ENCODE measurements at places on chromosomes 2 and 18. TPM values are rescaled to one million over a fixed set of nuclear protein-coding genes. Genes with fewer than 3 reads are reported as not detected.

ACKR3 gene
- total RNA-seq = 11.9 TPM

DNA sequence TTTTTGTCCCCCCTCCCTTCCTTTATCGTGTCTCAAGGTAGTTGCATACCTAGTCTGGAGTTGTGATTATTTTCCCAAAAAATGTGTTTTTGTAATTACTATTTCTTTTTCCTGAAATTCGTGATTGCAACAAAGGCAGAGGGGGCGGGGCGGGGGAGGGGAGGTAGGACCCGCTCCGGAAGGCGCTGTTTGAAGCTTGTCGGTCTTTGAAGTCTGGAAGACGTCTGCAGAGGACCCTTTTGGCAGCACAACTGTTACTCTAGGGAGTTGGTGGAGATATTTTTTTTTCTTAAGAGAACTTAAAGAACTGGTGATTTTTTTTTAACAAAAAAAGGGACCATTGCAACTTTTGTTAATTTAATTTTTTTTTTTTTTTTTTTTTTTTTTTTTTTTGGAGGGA lies 2.1 kb downstream of the SOX11 start:
- no peak for DNase-seq

DNA sequence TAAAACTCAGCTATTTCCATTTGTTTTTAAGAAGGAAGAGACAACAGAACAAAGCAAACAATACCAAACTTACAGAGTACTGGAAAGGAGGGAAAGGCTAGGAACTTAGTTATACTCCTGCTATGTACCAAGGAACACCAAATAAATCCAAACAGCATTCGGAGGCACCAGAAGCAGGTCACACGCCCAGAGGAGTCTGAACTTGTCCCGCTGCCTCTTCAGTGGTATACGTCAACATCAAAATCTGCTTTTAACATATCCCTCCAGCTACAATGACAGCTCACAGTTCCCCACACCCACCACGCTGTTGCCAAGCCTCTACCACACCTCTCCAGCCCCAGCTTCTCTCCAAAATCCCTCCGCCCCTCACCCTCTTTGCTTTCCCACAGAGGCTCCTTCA lies 17.3 kb downstream of the C2orf76 start:
- DNase-seq = no peak

DNA sequence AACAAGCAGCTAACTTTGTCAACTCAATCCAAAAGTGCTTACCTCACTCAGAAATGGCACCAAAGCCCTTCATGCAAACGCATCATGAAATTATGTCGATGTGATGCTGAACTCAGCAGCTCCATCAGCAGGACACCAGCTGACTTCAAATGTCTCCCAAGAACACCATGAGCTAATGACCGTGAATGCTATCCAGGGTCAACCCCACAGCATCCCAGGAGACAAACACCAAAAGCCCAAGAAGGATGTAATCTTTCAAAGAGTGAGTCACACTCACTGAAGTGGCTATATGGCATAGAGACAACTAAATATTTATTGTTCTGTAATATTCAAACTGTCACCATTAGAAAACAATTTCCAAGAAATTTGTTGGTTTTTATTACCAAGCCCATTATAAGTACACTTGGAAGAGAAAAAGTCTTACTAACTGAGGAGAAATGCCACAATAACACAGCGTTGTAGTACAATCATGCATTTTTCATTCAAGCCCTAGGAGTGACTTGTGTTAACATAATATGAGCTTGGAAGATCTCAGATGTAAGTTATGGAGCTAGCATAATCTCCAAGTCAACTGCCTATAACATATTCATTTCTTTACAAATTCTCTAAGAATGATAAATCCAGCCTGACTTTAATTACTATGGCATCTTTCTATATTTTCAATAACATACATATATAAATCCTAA lies 165.0 kb upstream of the CCDC68 start:
- DNase-seq = no peak

GRCh38 chr2:220887876-220888275 lies 684.2 kb downstream of the EPHA4 start:
- DNase-seq = no peak

GRCh38 chr2:55231546-55232083 lies 478 bp downstream of the CLHC1 start:
- DNase-seq = no peak

- no peak for DNase-seq
Measured at GRCh38 chr2:106972782-106973181, 86.8 kb upstream of the ST6GAL2 start.

CCL20 gene
- total RNA-seq = 12.9 TPM

- DNase-seq = no peak
Measured at GRCh38 chr18:46497129-46497528, 159.9 kb downstream of the LOXHD1 start.

DNA sequence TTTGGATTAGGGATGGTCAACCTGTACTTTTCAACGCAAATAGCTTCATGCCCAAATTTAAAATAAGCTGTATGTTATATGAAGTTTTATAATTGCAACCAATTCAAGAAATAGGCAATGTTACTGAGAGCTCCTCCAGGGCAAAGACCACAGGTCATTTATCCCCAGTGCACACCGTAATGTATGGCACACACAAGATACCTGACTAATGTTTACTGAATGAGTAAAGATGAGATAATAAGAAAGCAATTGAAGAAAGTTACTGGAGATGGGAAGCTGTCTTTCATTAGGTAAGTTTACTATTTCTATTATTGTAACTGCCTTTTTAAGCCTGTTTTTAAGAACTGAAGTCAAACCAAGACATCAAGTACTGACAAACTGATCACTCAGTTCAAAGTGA lies 184.5 kb upstream of the VRK2 start:
- DNase-seq = no peak

- DNase-seq = no peak
Measured at GRCh38 chr2:45180779-45181178, 171.5 kb upstream of the SIX2 start.

DAW1 gene
- not detected for total RNA-seq

DNA sequence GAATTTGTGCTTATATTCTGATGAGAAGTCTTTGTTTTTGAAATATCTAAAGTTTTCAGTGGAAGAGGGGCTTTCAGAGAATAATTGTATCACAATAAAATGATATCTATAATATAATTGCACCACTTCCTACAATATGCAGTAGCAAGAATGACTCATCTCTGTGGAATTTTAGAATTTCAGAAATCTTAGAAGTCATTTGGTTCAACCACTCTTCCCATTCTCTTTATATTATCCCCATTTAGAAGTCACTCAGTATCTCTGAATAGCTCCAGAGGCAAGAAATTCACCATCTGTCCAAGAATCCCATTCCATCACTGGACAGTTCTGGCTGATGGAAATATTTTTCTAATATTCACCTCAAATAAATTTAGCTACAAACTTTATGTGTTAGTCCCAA lies 59.3 kb upstream of the CCDC68 start:
- DNase-seq = no peak

DNA sequence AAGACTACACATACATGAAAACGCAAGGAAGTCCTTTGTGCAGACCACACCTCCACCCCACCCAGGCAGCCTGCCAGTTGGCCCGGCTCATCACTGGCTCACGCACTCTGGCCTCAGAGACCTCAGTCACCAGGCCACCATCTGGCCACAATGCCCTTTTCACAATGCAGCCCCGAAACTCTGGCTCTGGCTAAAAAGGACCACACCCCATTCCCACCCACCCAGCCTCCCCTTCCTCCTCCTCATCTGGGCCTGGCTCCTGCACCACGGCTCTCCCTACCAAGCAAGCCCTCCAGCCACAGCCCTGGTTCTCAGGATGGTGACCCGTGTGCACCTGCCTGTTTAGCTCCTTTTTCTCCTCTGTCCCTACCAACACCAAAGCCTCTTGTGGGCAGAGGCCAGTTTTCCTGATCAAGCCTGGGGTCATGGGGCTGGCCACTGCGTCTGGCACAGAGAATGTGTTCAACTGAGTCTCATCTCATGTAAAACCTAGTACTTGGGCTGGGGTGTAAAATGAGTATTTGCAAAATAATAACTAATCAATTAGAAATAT lies 7.4 kb downstream of the HDAC4 start:
- DNase-seq = no peak

GRCh38 chr2:20594957-20595356 lies 55.9 kb downstream of the HS1BP3 start:
- DNase-seq = no peak

GRCh38 chr18:78994531-78994930 lies 14.9 kb downstream of the SALL3 start:
- DNase-seq = peak; percentile 45

DNA sequence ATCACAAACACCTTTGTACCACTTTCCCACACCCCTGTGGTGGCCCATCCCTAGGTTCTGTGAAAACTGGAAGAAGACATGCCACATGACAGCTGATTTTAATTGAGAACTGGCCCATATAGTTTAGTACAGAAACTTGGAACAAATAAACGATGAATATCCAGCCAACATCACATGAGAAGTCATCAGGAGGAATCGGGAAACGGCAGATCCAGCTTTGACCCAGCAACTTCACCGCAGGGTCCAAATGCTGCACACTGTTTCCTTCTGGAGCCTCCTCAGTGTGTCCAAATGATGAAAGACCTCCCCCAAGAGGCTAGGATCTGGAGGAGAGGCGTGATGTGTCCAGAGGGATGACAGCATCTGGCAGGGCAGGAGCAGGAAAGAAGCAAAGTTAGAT lies 75.5 kb downstream of the COPS8 start:
- DNase-seq = no peak

DNA sequence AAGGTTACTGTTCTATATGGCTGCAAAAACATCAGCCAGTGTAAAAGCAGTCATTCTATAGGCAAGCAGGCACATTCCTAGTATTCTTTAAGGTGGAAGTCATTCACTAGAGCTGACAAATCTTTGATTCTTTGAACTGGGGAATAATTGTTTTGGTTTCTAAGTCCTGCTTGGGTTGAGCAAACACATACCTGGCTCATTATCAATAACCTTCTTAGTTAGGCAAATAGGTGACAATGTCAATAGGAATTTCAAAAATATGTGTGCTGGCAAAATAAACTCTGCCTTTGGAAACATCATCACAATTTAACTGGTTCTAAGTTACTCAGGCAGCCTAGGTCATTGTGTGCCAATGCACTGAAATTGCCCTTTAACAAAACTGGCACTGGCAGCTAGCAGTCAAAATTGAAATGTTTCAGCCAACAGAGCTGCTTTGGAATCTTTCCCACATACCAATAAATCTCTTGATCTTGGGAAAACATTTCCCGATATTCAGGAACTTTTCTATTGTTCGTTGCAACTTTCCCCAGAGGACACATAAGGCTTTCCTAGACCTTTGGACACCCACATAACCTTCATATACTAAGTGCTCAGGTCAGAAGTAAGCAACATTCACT lies 402.0 kb upstream of the MMADHC start:
- no peak for DNase-seq

DNA sequence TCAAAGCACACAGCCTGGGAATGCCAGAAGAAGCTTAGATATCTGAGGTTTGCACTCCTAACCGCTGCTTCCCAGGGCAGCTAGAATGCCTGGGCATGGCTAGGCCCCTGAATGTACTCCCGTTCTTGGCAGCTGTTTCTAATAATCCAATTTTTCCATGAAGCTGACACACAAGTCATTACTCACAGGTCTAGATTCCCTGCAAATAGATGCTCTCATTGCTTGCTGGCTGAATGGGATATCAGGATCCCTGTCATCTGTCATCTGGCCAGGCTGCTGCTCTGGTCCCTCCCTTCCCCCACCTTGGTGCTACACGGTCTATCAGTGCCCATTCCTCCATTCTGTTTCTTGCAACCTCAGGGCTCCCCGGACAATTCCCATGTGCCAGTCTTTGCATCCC lies 40.7 kb upstream of the TEX51 start:
- DNase-seq = no peak

GRCh38 chr2:192499476-192499875 lies 304.7 kb upstream of the TMEFF2 start:
- no peak for DNase-seq

- DNase-seq = peak; percentile 76
Measured at GRCh38 chr2:232521959-232522622, 1.9 kb downstream of the PRSS56 start.

NEU2 gene
- not detected for total RNA-seq

DNA sequence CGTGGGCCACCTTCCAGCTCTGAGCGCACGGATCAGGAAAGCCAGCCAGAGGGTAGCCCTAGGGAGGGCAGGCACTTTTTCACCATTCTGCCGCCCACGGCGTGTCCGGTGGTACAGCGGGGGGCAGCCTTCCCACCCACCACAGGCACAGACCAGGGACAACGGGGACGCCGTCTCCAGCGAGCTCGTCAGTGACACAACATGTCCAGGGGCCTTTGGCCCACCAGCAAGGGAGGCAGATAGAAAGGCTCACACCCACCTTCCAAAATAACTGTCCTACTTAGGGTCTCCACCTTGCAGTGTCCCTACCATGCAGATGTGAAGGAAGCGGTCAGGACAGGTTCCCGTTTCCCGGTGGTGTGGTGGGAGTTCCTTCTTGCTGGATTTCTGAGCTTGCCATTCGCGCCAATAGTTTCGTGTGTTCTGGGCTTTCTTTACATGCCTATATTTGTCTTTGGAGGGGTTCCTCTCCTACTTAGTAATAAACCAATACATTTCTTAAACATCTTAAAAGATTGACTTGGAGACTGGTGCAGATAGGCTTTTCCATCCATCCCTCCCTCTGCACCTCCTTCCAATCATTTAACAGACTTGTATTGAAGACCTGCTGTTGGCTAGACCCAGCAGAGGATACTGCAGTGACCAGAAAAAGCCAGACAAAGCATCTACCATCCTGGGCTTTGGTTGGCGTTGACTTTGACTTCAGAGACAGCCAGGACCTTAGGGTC lies 872 bp downstream of the ASB1 start:
- no peak for DNase-seq

DNA sequence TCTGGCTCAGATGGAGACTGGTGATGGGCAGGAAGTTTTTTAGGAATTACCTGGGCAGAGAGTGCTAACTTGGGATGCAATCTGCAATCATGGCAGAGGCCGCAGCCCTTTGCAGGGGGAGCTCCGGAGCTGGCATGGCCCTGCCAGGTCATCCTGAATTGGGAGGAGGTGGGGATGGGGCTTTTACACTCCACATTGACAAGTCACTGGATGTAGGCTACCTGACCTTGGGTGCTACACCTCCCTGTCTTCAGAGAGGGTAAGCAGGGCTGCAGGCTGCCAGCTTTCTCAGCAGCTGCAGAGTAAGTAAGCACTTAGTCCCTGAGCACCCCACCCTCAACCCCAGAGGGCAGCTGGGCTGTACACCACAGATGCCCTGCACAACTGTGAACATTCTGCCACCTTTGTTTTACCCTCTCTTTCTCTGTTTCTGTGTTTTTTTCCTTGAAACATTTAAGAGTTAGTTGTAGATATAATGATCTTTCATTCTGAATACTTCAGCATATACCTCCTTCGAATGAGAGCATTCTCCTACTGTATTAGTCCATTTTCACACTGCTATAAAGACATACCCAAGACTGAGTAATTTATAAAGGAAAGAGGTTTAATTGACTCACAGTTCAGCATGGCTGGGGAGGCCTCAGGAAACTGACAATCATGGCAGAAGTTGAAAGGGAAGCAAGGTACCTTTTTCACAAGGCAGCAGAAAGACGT lies 6.8 kb upstream of the HS1BP3 start:
- no peak for DNase-seq

GRCh38 chr18:3498698-3499471 lies 48.9 kb downstream of the TGIF1 start:
- DNase-seq = peak; percentile 56

HOXD8 gene
- total RNA-seq = 5.6 TPM

MALL gene
- 170 TPM for total RNA-seq

- peak; percentile 78 for DNase-seq
Measured at GRCh38 chr2:42999391-42999841, 207.0 kb upstream of the HAAO start.

GRCh38 chr2:237025090-237025865 lies 60.4 kb upstream of the COPS8 start:
- DNase-seq = peak; percentile 66

- no peak for DNase-seq
Measured at GRCh38 chr18:11114653-11115052, 34.7 kb downstream of the PIEZO2 start.

All from mucosa of descending colon (tissue), 3 donors.